ENCODE measurements at places on chromosomes 13 and 19.

- no peak for DNase-seq
These were observed 3.2 kb downstream of the ZNF230 start for GRCh38 chr19:44005973-44006372.

- DNase-seq: no peak
These were observed 57.5 kb downstream of the RAP2A start for GRCh38 chr13:97491452-97491851.

DNA sequence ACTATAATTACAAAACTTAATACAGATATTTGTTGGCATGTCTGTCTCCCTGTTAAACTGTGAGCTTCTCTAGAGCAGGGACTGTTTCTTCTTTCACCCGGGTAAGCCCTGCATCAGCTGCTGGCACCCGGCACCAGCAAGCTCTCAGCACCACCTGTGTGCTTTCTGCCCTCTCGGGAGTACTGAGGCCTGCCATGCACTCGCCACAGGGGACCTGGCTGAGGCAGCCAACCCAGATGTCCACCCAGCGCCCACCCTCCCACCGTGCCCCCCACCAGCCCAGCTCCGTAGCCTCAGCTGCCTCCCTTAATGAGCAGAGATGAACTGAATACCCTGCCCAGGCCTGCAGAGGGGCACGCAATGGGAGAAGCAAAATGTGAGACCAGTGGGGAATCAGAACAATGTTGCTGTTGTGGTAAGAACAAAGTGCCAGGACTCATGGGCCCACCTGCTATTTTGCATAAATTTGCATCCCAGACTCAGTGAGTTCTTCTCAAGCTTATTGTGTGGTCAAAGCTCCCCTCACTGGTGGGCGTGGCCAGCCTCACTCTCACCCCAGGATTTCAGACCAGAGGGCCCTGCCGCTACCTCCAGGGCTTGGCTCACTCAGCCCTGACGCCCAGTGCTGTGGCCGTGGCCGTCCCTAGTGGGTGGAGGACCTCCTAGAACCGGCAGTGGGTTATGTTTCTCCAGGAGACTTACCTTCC is 14.6 kb upstream of the SERPINE3 start:
- DNase-seq: no peak

GRCh38 chr19:28829762-28830161 is 383.2 kb downstream of the UQCRFS1 start:
- no peak for DNase-seq

GRCh38 chr19:46579361-46579879 is 21.7 kb upstream of the CALM3 start:
- no peak for DNase-seq

DNA sequence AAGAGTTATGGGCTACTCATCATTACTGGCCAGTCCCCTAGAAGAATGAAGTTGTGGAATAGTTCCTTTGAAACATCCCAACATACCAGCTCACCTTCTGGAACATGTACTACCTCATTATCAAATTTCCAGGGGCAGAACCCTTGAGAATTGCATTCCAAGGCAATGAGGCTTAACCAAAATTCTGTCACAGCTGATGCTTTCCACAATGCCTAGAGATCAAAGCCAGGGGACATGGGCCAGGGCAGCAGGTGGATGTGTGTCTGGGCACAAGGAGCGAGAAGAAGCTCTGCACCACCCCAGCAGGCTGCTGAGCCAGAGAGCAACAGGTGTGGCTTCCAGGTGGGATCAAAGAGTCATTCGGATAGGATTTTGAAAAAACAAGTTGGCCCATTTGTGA is 362.1 kb downstream of the EFNB2 start:
- DNase-seq: no peak

DNA sequence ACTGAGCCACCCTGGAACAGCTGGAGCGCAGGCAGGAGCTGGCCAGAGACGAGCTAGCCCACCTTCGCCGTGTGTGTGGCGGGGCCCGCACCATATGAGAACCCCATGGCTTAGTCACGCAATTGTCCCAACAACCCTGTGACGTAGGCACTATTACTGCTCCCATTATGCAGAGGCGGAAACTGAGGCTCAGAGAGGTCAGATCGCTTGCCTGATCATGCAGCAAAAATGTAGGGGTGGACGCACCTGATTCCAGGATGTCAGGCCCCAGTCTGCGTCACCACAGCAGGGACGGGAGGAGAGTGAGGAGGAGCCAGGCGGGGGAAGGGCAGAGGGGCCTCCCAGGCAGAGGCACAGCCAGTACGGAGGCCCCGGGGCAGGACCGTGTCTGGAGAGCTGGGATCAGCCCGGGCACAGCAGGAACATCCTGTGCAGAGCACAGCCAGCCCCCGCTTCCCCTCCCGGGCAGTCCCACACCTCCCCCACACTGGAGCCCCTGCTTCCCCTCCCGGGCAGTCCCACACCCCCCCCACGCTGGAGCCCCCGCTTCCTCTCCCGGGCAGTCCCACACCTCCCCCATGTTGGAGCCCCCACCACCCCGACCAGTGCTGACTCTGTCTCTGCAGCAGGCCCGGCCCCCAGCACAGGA is 16.7 kb downstream of the PIP5K1C start:
- DNase-seq: no peak

- no peak for DNase-seq
These were observed 65.7 kb downstream of the PAN3 start for GRCh38 chr13:28204043-28204442.

All from pancreas (tissue), 10 donors.